Psoas muscle (tissue), 8 donors: ENCODE measurements at places on chromosomes 12 and 14.
A peak's percentile ranks its signal among the peaks of the same experiment; 100 is the strongest.

DNA sequence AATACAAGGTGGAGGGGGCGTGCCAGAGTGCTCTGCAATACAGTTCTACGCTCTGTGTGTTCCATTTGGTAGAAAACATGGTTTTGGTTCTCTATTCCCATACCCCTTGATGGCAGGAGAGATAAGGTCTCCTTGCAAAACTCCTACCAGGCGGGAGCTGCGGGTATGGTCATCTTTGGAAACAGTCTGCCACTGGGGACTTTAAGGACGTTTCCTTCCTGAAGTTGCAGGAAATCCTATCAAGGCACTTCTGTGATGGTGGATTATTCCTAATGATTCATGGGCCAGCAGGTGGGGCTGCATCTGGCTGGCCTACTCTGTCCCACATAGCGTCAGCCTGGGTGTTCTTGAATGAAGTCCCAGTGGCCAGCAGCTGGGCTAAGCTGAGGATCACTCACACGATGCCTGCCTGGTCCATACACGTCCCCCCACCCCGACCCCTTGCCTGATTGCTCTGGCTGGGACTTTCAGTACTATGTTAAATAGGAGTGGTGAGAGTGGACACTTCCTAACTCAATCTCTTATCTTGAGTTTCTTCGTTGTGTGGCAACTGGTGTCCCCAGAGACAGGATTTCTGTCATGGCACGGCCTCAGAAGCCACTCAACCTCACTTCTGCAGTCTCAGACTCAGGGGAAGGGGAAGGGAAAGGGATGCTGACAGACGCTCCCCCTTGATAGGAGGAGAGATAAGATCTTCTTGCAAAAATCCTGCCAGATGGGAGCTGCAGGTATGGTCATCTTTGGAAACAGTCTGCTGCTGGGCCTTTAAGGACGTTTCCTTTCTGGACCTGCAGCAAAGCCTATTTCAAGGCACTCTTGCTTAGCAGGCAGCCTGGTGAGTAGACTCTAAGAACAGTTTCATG is 61.0 kb upstream of the FKBP4 start:
- H3K36me3 ChIP-seq: no peaks in the 10 kb centered on the region
- H3K4me3 ChIP-seq: no peak overlapping the region
- DNase-seq: no peak
- H3K4me1 ChIP-seq: no peaks in the 10 kb centered on the region
- no peak overlapping the region for H3K27ac ChIP-seq

- no peak overlapping the region for H3K27ac ChIP-seq
- H3K4me3 ChIP-seq: no peak overlapping the region
- no peaks in the 10 kb centered on the region for H3K4me1 ChIP-seq
- no peaks in the 10 kb centered on the region for H3K36me3 ChIP-seq
- H3K27me3 ChIP-seq: no peaks in the 10 kb centered on the region
Observed at GRCh38 chr14:52248057-52248456, 19.4 kb upstream of the PTGDR start.

DNA sequence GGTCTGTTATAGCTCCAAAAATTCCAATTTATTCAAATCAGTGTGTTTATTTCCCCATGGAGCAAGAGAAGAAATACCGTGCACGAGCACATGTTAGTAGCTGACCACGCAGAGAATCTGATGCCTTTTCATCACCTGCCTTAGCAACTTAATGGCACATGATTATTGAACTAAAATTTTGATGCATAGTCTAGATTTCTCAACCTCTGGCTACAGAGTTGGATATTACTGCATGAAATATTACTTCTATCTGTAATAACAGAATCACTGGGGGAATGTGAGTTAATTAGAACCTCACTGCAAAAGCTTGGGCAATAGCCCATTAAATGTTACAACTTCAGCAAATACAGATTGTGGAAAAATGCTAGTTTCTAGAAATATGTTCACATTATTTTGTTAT is 335.8 kb downstream of the FLRT2 start:
- no peaks in the 10 kb centered on the region for H3K4me1 ChIP-seq
- H3K27me3 ChIP-seq: no peaks in the 10 kb centered on the region
- no peak for DNase-seq

DNA sequence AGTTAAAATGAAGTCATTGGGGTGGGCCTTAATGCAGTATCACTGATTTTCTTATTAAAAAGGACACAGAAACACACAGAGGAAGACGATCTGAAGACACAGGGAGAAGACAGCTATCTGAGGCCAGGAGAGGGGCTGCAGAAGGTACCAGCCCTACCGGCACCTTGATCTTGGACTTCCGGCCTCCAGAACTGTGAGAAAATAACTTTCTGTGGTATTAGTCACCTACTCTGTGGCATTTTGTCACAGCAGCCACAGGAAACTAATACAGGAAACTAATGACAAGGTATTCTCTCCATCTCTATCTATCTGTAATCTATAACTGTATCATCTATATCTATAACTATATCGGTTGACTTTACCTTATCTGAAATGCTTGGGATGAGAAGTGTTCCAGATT is 1149.5 kb downstream of the BCL11B start:
- no peaks in the 10 kb centered on the region for H3K27me3 ChIP-seq
- H3K4me3 ChIP-seq: no peak overlapping the region
- DNase-seq: no peak
- H3K4me1 ChIP-seq: no peaks in the 10 kb centered on the region
- no peak overlapping the region for H3K27ac ChIP-seq

GRCh38 chr14:24093207-24093900 is 757 bp upstream of the PCK2 start:
- H3K4me1 ChIP-seq: peaks cover 6% of the 10 kb centered on the region
- DNase-seq: no peak
- peak overlapping the region; percentile 75 for H3K27ac ChIP-seq
- H3K36me3 ChIP-seq: no peaks in the 10 kb centered on the region

GRCh38 chr12:87943762-87944161 is 85.4 kb downstream of the C12orf50 start:
- H3K4me3 ChIP-seq: no peak overlapping the region
- H3K27me3 ChIP-seq: no peaks in the 10 kb centered on the region
- no peaks in the 10 kb centered on the region for H3K36me3 ChIP-seq
- no peak overlapping the region for H3K27ac ChIP-seq
- DNase-seq: no peak

GRCh38 chr12:22641353-22642053 is 16.5 kb downstream of the ETNK1 start:
- DNase-seq: no peak
- H3K36me3 ChIP-seq: no peaks in the 10 kb centered on the region

DNA sequence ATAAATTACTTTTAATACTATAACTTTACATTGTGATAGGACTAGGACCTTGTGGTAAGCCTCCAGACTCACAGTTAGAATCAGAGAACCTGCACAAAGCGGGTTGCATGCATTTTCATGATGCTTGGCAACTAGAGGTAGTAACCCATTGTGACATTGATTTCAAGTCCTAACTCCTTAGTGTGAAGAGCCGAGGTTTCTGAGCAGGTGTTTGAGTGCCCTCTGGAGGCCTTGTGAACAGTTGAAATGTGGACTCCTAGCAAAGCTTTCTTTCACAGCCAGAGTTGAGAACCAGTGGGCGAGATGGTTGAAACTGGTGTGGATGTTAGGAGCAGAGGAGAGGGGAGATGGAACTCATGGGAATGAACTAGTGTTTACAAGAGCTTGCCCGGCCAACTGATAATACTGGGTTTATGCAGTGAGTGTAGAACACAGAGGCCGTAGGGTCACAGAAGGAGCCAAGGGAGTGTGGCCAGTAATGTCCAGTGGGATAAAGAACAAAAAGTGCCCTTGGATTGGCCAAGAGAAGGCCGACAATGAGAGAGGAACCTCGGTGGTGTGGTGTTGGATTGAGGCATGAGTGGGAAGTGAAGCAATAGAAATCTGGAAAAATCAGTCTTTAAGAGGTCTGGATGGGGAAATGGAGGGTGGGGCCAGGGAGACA is 10.9 kb downstream of the ZNF664 start:
- H3K27me3 ChIP-seq: no peaks in the 10 kb centered on the region
- H3K36me3 ChIP-seq: peaks cover 11% of the 10 kb centered on the region
- H3K27ac ChIP-seq: no peak overlapping the region
- DNase-seq: no peak
- H3K4me1 ChIP-seq: peaks cover 17% of the 10 kb centered on the region

- H3K27me3 ChIP-seq: no peaks in the 10 kb centered on the region
- no peak overlapping the region for H3K27ac ChIP-seq
- no peak overlapping the region for H3K4me3 ChIP-seq
- no peak for DNase-seq
Observed at GRCh38 chr14:103960457-103961055, 18.2 kb upstream of the RD3L start.

DNA sequence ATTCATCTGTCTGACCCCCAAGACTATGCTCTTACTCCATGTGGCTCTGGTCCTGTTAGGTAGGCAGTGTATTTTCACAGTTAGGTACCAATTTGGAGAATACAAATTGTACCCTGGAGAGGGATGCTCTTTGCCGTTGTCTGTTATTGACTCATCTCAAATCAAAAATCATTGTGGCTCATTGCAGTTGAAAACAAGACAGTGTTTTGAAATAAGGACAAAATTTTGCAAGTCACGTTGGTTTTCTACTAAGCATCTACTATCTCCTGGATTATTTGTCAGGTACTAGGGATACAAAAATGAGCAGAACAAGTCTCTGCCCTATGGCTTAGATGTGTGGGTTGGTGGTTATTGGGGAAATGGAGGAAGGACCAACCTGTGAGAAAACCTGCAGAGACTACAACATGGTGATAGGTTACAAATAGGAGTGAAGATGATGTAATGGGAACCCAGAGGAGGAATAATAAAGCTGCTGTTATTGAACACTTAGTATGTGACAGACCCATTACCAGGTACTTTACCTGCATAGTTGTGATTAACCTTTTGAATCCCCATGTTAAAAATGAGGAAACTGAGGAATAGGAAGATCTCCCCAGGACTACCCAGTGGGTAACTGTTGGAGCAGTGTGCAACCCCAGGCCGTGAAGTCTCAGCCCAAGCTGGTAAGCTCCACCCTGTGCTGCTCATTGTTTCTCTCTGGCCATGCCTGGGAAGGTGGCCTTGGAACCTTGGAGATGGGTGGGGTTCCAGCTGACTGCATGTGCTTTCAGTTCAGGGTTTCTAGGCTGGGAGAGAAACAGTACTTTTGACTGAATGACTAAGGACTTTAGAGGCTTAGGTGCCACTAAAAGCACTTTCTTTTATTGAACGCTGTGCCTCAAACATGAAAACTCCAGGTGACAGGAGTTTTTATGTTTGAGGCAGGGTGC is 72.9 kb upstream of the SRSF5 start:
- H3K4me3 ChIP-seq: no peak overlapping the region
- no peaks in the 10 kb centered on the region for H3K36me3 ChIP-seq
- peaks cover 59% of the 10 kb centered on the region for H3K4me1 ChIP-seq
- no peak for DNase-seq
- peak overlapping the region; percentile 42 for H3K27ac ChIP-seq
- no peaks in the 10 kb centered on the region for H3K27me3 ChIP-seq

- no peaks in the 10 kb centered on the region for H3K36me3 ChIP-seq
- no peaks in the 10 kb centered on the region for H3K27me3 ChIP-seq
- no peak overlapping the region for H3K4me3 ChIP-seq
- peak; percentile 84 for DNase-seq
- peak overlapping the region; percentile 55 for H3K27ac ChIP-seq
- H3K4me1 ChIP-seq: peaks cover 25% of the 10 kb centered on the region
Observed at GRCh38 chr14:74973003-74973653, 17.7 kb upstream of the PGF start.

- no peaks in the 10 kb centered on the region for H3K4me1 ChIP-seq
- no peak for DNase-seq
- no peak overlapping the region for H3K4me3 ChIP-seq
- peaks cover 12% of the 10 kb centered on the region for H3K36me3 ChIP-seq
Observed at GRCh38 chr14:100124551-100125088, 34.8 kb downstream of the DEGS2 start.

DNA sequence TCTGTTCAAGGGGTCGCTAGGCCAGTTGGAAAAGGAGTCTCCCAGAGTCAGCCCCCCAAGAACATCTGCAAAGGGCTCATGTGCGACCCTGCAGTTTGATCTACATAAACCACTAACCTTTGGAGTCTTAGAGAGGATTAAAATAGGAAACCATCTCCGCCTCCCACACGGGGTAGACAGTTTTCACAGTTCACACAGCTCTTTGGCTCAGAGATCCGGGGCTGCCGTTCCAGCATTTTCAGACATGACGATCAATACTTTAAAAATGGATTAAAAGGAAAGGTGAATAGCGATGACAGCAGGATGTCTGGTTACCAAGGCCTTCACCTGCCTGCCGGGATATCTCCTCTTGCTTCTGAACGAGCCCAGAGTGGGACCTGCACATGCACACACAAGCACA is 59.8 kb upstream of the BCL11B start:
- no peak overlapping the region for H3K4me3 ChIP-seq
- H3K36me3 ChIP-seq: no peaks in the 10 kb centered on the region
- DNase-seq: no peak
- peaks cover 6% of the 10 kb centered on the region for H3K27me3 ChIP-seq
- no peak overlapping the region for H3K27ac ChIP-seq
- H3K4me1 ChIP-seq: no peaks in the 10 kb centered on the region

DNA sequence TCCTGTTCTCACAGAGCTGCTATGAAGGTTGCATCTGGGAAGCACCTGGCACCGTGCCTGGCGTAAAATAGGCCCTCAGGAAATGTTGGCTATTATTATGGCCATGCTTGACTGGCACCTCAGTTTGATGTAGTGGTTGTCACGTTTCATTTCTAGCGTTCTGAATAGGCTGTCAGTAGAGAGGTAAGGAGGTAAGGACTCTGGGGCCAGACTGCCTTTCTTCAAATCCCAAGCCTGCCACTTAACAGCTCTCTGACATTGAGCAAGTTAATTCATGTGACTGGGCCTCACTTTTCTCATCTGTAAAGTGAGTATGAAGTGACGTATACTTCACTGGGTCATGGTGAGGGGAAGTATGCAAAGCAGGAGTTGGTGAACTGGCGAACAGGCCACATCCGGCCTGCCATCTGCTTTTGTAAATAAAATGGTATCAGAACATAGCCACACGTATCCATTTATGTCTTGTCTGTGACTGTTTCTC is 196.2 kb downstream of the CACNA1C start:
- H3K36me3 ChIP-seq: no peaks in the 10 kb centered on the region
- H3K4me1 ChIP-seq: no peaks in the 10 kb centered on the region
- no peaks in the 10 kb centered on the region for H3K27me3 ChIP-seq
- H3K4me3 ChIP-seq: no peak overlapping the region
- DNase-seq: no peak

- peaks cover 2% of the 10 kb centered on the region for H3K27me3 ChIP-seq
- H3K4me3 ChIP-seq: no peak overlapping the region
- DNase-seq: peak; percentile 13
- H3K27ac ChIP-seq: no peak overlapping the region
Observed at GRCh38 chr14:100836941-100837804, 11.3 kb downstream of the MEG3 start.

DNA sequence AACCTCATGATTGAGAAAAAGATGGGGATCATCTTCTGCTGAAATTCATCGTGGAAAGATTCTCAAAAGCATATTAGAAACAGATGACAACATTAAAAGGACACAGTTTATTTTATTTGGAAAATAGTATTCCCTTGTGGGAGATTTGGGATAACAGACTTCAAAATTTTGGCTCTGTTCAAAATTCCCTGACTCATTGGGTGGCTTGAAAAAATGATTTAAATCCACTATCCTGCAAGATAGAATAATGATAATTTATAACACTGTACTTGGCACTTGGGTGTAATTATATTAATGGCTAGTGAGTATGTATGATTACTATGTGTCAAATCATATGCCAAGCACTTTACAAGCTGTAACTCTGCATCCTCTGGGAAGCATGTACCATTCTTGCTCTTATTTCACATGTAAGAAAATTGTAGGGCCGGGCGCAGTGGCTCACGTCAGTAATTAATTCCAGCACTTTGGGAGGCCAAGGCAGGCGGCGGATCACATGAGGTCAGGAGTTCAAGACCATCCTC is 128.8 kb downstream of the LMNTD1 start:
- no peaks in the 10 kb centered on the region for H3K36me3 ChIP-seq
- H3K27me3 ChIP-seq: no peaks in the 10 kb centered on the region
- no peak overlapping the region for H3K27ac ChIP-seq
